ENCODE measurements at places on chromosomes 11 and 22.

DNA sequence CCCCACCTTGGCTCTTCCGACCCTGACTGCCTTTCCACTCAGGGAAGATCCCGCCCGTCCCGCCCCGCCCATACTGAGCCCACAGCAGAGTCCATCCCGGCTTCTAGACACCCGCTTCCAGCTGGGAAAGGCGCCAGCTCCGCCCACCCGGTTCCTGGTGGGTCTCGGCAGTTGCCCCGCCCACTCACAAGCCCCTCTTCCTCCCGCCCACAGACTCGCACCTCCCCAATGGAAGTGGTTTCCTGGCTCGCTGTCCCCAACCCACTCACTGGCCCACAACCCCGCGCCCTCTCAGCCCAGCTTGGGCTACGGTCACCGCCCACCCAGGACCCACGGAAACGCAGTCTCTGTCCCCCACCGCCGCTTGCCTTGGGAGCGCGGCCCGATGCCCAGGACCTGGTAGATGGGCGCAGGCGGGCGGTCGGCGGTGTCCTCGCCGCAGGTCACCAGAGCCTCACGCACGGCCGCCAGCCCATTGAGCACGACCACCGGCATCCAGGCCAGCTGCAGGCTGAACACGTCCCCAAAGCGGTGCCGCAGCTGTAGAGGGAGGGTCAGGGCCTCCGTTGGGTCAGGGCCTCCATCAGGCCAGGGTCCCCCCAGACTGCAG lies 22.2 kb upstream of the CYP2D6 start:
- no peak for DNase-seq

GRCh38 chr11:85712953-85713352 lies 27.0 kb upstream of the CCDC89 start:
- DNase-seq, result no peak

DNA sequence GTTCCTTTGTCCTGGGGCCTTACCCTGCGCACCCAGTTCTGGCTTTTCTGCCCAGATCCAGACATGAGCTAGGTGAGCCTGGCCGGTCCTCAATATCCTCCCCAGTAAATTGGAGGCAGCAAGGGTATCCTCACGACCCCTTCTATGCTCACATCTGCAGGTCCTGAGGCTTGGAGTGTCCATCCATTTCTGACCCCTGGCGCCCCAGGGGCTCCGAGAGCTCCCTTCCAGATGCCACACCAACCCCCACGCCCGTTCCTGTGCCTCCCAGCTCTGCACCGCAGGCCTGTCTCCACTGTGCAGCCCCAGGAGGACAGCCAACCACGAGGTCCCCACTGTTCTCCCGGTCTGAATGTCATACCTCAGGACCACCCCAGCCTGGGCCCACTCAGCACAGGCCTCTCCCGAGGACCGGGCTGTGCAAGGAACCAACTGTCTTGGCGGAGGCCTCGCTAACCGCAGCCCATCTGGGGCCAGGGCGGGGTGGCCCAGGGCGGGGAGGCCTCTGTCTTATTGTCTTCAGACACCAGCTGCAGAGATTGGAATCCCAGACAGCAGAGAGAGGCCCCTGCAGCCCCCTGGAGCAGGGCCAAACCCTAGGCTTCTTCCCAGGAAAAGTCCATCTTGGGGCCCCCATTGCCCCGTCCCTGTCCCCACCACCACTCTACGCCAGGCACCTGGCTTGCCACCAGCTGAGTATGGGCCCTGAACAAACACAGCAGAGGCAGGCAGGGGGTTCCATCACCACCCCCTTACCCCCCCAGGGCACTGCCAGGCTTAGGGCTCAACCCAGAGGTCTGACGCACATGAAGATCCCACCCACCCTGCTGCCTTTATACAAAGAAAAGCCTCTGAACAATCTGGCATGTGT lies 39.3 kb downstream of the ALX4 start:
- no peak for DNase-seq

GRCh38 chr22:39289975-39290720 lies 29.3 kb downstream of the RPL3 start:
- DNase-seq, result no peak

- DNase-seq, result no peak
Observed at GRCh38 chr22:22022255-22022840, 39.8 kb upstream of the TOP3B start.

GRCh38 chr11:17812091-17812864 lies 77.7 kb downstream of the KCNC1 start:
- DNase-seq, result no peak

DNA sequence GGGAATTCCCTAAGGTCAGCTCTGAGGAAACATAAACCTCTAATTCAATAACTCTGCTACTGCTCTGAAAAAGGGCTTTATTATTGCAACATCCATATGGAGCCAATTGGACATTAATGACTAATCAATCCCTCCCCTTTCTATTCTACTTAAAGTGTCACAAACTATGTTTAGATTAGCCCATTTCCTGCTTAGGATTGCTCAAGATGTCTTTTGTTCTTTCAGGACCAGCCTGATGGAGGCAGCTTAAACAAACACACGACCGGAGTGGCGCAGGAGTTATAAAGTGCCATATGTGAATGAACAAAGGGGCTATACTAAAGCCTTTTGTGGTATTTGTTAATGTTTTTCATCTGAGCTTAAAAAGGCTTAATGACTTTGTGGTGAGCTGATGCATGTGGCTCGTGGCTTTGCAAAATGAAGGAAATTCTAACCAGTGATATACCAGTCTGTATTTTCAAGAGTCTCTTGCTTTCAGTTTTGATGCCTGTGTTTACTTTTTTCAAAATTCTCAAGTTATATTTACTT lies 354.4 kb downstream of the SOX6 start:
- DNase-seq, result no peak

GRCh38 chr11:130000552-130001176 lies 2.0 kb downstream of the PRDM10 start:
- DNase-seq, result no peak

DNA sequence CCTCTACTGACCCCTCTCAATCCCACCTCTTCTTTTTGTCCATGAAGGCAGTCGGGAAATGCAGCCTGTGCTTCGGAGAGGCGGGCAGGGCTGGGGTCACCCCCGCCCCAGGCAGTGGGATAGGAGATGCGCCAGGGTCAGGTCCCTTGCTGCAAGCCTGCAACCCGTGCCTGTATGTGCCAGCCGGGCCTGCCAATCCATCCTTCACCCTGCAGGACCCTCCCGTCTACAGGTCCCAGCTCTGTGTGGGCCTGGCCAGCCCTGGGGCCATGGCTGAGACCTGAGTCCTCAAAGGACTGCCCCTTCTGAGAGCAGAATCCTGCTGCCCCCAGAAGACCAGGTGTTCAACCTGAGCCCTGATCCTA lies 10.9 kb downstream of the ASCL2 start:
- DNase-seq, result no peak

GRCh38 chr11:132361011-132361550 lies 990.7 kb downstream of the NTM start:
- no peak for DNase-seq

GRCh38 chr22:46699091-46699490 lies 39.0 kb downstream of the CERK start:
- DNase-seq, result no peak

- no peak for DNase-seq
Observed at GRCh38 chr11:70887542-70887827, 364.9 kb downstream of the SHANK2 start.

DNA sequence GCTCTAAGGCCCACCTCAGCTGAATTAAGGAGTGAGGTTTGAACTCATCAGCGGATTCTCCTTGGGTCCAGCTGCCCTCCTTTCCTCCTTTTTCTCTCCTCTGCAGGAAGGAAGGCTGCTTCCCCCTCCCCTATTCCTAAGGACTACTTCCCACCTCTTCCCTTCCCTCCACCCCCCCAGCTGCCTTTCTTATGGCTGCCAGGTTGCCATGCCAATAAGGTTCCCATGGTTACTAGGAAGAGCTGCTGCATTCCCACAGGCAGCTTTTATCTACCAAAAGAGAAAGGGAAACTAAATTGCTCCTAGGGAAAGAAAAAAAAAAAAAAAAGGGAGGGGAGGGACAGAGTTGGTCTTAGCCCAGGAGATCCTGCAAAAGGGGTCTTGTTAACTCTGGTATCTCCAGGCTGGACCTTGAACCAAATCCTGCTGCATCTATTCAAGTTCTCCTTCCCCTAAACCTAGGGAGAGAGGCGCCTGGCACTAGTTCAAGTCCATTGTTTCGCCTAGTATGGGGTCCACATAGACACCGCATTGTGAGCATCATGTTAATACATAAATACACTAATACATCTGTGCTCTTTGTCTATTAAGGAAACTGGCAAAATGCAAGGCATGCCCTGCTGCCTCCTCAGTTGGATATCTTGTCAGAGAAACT lies 21.2 kb upstream of the FEZ1 start:
- no peak for DNase-seq

DNA sequence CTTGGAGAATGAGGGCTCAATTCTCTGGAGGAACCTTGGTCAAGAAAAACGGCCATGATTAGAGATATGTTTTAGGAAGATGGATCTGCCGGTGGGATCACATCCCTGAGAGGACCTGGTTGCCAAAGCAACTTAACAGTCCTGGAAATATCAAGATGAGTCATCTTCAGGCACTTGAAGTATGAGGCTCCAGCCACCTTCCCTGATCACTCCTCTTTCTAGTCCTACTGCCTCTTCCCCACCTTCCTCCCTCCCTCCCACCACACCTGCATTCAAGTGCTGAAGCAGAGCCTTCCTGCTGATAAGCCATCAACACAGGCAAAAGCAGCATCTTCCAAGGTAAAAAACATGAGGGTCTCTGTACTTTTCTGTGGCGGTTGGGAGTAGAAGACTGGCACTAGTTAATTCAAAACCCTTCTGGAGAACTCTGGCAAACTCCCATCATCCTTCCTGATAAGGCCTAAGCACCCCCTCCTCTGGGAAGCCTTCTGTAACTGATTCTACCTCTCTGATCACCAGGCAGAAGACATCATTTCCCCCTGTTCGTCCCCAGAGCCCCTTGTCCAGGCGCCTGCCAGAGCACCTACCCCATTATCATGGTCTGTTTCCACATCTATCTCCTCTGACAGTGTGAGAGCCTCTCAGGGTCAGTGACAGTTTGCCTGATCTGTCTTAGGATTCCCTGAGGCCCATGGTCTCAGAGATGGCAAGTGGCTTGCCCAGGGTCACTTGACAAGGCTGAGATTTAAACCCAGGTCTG lies 79.8 kb downstream of the CLPB start:
- DNase-seq, result no peak

DNA sequence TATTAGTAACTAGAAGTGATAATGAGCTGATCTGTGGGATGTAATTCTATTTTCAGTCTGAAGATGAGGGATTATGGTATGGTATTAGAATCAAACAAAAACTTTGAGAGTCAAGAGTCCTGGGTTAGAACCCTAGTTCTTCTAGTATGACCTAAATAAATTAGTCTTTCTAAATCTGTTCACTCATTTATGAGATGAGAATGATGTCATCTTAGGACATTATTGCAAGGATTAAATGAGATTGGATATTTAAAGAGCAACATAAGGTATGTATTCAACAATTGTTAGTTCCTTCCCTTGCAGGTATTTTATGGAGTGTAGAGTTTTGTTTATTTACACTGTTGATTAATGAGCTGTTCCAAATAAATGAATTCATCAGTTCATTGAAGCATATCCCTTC lies 21.8 kb downstream of the EMSY start:
- DNase-seq, result no peak

GRCh38 chr11:83687787-83688186 lies 401.6 kb upstream of the CCDC90B start:
- DNase-seq, result no peak

- no peak for DNase-seq
Observed at GRCh38 chr22:25953919-25954318, 211.9 kb downstream of the MYO18B start.

DNA sequence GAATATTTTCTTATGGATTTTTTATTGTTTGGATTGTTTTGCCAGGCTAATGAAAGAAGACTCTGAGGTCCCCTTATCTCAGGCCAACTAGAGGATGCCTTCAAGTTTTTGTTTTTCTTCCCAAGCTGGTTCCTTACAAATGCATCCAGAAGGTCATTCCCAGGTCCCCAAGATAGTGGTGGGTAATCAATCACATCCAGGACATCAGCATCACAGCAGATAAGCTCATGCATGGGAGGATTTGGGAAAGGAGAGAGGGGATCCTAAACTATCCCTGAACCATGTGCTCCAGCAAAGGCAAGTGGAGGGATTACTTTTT lies 20.7 kb downstream of the FZD4 start:
- DNase-seq, result no peak

DNA sequence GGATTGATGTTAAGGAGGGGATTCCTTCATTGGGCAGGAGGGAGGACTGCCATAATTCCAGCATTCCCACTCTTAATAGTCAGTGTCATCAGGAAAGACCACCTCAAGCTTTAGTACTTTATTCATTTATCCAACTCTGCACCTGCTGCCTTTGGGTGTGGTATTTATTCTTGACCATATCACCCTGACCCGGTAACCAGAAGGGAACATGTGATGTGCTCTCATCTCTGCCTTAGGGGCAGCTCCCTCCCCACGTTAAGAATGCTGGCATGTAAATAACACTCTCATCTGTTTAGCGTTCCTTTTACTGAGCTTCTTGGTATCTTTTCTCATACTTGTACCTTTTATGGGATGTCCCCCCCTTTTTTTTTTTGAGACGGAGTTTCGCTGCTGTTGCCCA lies 7.7 kb downstream of the CAT start:
- DNase-seq, result no peak

DNA sequence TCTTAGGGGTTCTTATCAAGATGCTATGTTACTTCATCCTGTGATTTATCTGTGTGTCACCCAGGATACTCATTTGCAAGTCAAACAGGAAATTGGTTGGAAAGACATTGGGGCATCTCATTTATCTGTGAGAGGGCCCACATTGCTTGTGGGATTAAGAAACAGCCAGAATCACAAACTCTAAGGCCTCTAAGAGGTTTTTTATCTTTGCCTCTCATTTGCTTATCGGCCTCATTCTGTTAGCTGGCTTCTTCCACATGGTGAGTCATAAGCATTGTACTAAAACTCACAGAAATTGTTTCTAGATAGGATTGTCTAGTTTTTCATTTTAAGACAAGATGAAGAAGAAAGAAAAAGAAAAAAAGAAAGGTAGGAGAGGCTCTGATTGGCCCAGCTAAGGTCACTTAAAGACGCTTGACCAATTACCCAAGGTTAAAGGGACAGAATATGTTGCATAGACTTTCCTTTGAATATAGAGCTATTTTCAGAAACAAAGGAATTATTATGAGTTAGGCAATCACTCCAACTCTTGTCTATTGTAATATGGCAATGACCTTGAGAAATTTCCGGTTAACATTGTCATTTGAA lies 121.9 kb downstream of the ARHGAP42 start:
- no peak for DNase-seq

DNA sequence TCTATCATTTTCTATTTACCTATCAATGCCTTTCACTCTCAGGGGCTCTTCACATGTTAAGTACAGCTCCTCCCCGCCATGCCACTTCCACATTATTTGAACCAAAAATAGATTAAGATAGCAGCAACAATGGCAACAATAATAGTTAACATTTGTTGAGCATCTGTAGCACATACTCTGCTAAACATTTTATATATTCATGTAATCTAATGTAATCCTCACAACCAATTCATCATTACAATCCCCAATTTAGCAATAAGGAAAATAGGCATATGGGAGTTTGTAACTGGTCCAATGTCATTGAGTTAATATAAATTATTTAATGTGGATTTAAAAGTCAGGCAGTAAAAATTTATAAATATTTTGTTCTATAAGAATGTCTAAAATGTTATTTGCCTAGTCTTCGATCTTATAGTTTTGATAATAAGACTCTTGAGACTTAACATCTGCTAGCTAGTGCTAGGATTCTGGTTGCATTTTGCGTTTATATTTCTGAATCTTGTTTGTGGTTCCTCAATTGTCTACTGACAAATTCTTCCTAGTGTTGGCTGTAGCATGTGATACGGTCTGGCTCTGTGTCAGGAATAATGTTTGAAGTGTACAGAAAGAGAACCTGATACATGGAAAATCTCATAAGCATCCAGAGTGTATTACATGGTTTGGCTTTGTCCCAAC lies 621.5 kb upstream of the LUZP2 start:
- DNase-seq, result no peak

GRCh38 chr11:122864386-122865115 lies 18.0 kb upstream of the JHY start:
- no peak for DNase-seq
